Kidney (tissue), 22 donors: ENCODE measurements at places on chromosomes 16 and 17.
A peak's percentile ranks its signal among the peaks of the same experiment; 100 is the strongest.

- no peak for DNase-seq
Observed at GRCh38 chr16:11145173-11145818, 110.7 kb downstream of the SOCS1 start.

DNA sequence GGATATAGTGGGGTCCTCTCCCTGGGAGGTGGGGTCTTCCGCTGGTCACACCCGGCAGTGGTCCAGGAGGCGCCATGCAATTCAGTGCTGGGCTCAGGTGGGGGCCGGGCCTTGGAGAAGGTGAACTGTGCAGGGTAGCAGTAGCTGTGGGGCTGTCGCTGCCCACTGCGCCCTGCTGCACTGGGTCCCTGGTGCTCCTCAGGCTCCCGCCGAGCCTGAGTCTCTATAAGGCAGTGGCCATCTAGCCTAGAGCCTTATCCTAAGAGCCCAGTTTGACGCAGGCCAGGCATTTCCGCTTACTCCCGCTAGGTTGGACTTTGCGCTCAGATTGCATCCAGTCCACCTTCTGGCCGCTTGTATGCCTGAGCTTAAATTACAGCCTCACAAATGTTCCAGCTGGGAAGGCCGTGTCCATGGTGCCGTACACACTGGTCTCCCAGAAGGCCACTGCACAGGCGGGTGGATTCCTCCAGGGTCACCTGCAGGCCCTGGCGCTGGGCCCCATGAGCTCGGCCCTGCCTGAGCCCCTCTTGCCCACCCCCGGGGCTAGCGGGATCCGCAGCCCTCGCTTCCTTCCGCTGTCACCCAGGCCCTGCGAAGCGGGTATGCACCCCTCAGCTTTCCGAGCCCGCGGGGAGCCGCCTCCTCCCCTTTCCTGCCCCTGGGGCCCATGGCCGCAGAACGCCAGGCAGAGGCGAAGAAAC lies 1762.2 kb downstream of the TP53TG3F start:
- no peak for DNase-seq

DNA sequence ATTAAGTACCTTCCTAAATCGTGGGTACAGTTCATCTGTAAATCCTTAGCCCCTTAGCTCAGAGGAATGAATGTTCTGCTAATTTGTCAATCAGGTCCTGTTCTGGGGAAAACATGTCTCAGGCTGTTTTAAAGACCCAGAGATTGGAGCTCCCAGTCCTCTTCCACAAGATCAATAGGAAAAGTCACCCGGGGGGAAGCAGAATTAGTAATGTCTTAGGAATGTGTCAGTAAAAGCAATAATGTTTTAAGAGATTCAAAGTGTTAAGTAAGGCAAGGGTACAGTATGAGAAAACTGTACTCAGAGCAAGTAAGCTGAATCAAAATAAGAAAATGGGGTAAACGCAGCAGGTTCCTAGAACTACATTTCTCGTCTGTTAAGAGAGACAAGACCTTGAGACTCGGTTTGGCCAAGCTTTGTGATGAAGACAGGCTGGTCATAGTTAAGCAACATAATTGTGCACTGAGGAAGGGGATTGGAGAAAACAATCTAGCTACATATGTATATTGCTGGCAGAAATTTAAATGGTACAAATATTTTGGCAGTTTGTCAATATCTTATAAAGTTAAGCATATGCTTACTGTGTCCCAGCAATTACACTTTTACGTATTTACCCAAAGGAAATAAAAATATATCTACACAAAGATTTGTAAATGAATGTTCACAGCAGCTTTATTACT lies 192.9 kb upstream of the C17orf78 start:
- DNase-seq, result no peak

- DNase-seq, result no peak
Observed at GRCh38 chr16:75644240-75645012, 3.0 kb downstream of the KARS1 start.

- peak; percentile 30 for DNase-seq
Observed at GRCh38 chr17:21361020-21361809, 14.9 kb upstream of the KCNJ12 start.

DNA sequence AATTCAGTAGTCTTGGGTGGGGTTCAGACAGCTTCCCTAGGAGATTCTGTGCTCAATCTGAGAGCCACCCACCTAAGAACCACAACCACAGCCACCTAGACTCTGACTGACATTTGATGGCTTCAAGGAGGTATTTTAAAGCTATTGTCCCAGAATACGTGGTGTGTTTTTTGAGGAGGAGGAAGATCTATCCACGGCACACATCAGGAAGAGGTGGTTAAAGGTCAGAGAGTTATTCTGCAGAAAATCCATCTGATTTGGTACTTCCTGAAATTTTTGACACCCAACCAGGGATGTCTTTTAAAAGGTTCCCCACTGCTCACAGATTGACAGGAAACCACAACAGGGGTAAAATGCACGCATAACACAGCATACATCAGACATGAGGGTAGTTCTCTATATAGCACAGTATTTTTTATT lies 25.1 kb downstream of the SMARCE1 start:
- DNase-seq, result no peak

DNA sequence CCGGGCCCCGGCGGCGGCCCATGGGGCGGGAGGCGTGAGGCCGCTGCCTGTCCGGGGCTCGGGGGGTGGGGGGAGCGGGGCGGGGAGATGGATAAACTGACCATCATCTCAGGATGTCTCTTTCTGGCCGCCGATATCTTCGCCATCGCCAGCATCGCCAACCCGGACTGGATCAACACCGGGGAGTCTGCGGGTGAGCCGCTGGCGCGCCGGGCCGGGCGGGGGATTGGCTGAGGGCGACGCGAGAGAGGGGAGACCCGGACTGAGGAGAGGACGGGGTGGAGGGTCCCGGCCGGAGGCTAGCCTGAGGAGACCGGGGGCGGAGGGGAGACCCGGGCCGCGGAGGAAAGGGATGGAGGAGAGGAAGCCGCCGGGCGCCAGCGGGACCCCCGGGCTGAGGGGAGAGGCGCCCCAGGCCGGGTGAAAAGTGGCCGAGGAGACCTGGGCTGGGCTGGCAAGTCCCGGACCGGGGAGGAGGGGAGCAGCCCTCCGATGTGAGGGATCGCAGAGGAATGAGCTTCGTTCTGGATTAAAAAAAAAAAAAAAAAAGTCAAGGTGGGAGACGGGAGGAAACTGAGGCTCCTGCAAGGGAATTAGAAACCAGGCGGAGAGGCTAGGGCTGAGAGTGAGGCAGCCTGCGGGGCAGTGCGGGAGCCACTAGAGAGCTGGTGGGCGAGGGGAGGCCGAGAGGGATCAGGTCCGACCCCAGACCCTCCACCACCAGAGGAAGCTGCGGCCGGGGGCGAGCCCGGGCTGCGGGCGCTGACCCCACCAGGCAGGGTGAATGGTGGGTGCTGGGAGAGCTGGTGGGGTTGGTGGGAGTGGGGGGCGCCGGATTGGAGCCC lies 526 bp downstream of the MOSMO start:
- peak; percentile 81 for DNase-seq

GRCh38 chr16:80862160-80862705 lies 57.8 kb upstream of the CDYL2 start:
- no peak for DNase-seq

DNA sequence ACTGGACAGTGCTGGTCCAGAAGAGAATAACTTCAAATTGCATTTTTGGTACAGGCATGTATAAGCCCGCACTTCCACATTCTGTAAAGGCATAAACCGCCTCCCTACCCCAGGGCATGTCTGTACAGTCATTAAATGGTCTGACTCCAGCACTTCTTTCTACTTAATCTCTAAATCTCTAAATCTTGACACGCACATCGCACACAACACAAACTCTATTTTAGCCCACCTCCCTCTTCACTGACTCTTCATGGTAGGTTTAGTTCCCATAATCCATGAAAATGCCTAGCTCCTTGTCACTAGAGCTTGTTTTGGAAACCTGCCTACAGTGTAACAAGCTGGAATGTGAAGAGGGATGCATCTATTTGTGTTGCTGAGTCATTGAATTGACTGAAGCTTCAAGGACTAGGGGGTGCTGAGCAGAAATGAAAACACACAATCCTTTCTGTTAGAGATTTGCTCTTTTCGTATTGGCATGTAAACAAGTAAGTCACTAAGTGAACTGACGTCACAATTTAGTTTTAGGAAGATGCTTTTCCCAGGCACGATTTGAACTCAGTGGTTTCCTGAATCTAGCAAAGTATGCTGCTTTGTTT lies 1.6 kb upstream of the DUSP14 start:
- no peak for DNase-seq

DNA sequence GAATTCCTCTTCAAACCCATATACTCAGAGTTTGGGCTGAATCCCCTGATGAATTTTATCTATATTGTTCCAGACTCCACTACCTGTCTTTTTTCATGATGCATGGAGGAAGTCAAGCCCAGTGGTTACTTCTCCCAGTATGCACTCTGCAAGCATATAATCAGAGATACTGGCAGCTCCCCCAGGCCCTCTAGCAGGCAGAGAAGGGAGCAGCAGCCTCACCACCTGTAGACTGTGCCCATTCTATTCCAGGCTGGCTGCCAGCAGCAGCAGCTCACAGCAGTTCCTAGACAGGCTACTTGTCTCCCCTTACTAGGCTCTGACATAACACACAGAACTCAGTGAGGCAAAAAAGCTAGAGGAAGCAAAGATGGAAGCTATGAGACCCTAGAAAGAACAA lies 3.4 kb downstream of the MKS1 start:
- no peak for DNase-seq
